ENCODE measurements at places on chromosomes 7 and 10.

DNA sequence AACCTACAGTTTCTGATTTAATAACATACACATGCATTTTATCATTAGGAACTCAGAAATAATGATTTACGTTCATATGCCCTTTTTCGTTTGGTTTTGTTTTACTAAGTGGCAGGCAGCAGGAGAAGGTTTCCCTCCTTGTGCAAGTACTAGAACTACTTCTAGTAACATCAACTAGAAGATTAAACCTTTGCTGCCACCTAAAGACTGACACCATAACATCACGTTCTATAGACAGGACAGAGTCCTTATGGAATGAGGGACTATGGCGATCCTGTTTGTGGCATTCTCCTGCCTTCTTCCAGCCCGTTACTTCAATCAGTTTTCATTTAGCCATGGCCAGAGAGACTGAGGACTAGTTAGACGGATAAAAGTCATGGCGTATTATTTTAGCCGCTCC, 53.2 kb downstream of the GAD2 start:
- no peak for DNase-seq

- DNase-seq = no peak
Observed at GRCh38 chr7:150562919-150563318, 4.3 kb upstream of the GIMAP4 start.

DNA sequence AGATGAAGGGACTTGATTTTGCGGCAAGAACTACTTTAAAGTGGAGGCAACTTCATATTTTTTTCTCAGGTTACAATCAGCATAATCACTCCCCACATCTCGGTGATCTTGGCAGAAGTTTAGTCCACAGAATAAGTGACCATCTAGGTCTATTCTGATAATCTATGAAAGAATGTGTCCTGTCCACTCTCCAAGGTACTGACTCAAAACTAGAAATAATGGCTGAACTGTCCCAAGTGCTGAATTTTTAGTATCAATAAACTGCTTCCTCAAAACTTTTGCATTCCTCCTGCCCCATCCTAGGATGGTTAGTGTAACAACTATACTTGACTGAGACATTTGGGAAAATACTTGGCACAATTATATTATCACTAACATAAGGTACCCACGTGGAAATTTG, 10.9 kb upstream of the CHRM2 start:
- no peak for DNase-seq

- DNase-seq = no peak
Observed at GRCh38 chr10:84018826-84019225, 120.5 kb upstream of the GHITM start.

GRCh38 chr10:83994325-83994724, 145.0 kb upstream of the GHITM start:
- DNase-seq = no peak

- no peak for DNase-seq
Observed at GRCh38 chr10:52741851-52742250, 30.7 kb downstream of the MBL2 start.

DNA sequence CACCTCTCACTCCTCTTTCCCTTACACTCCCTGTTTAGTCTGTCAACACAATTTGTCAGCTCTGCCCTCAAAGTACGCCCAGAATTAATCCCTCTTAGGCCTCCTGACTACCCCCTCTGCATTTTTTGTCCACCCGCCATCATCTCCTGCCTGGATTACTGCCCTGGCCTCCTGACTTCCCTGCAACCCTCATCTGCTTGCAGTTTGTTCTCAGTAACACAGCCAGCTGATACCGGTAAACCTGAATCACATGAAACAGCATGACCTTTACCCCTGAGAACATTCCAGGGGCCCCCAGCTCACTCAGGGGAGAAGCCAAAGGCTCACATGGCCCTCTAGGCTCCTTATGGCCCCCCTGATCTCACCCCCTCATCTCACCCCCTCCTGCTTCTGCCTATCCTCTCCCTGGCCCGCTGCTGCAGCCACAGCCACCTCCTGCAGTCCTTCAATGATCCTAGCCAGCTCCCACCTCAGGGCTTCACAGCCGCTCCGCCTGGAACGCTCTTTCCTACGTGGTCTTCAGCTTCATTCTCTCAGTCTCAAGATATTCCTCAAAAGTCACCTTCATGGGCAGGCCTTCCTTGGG, 8.9 kb downstream of the C10orf53 start:
- no peak for DNase-seq

DNA sequence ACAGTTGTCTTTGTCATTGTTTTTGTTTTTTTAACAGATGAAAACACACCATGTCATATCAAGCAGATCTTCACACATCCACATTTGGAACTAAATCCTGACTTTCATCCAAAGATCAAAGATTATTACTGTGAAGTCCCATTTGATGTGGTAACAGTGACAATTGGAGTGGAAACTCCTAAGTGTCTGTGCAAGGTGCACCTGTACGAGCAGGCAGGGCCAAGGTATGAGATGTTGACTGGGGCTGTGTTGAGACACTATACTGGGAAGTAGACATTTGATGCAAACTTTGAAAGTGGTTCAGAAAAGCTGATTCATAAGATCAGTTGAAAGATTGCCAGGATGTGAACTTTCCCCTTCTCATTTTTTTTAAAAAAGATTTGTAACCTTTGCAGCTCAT, 152.3 kb downstream of the CPED1 start:
- no peak for DNase-seq

- no peak for DNase-seq
Observed at GRCh38 chr10:4307910-4308309, 518.1 kb upstream of the AKR1E2 start.

GRCh38 chr10:2207246-2207922, 470.1 kb upstream of the ADARB2 start:
- DNase-seq = no peak

DNA sequence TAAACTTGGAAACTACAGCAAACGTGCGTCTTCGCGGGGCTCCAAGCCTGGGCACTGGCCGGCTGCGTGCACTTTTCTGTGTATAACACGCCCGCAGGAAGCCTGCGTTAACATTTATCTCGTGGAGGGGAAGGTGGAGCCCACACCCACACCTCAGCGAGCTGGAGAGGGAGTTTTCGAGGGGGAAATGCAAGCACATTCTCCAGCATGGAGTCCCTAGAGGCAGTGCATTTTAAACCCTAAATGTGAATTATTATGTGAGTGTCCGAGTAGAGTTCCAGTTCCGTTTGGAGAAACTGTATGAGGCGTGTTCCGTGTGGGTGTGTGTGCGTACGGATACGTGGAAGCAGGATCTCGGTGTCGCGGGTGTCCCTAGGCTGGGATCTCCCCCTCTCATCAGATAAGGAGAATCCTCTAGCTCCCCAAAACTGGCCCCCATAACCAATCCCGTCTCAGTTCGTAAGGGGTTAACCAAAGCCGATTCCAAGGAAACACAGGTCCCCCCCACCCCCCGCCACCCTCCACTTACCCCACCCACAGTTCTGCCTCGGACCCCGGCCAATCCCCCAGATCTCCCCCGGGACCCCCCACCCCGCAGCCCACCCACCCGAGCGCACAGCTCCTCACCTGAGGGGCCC, 403 bp downstream of the CDK6 start:
- peak; percentile 41 for DNase-seq

- no peak for DNase-seq
Observed at GRCh38 chr10:99965700-99966099, 44.0 kb downstream of the DNMBP start.

GRCh38 chr7:142579946-142580345, 169.3 kb upstream of the PRSS1 start:
- no peak for DNase-seq

- no peak for DNase-seq
Observed at GRCh38 chr7:44603193-44603592, 3.2 kb upstream of the OGDH start.

- DNase-seq = no peak
Observed at GRCh38 chr10:117596706-117597105, 54.2 kb downstream of the EMX2 start.

DNA sequence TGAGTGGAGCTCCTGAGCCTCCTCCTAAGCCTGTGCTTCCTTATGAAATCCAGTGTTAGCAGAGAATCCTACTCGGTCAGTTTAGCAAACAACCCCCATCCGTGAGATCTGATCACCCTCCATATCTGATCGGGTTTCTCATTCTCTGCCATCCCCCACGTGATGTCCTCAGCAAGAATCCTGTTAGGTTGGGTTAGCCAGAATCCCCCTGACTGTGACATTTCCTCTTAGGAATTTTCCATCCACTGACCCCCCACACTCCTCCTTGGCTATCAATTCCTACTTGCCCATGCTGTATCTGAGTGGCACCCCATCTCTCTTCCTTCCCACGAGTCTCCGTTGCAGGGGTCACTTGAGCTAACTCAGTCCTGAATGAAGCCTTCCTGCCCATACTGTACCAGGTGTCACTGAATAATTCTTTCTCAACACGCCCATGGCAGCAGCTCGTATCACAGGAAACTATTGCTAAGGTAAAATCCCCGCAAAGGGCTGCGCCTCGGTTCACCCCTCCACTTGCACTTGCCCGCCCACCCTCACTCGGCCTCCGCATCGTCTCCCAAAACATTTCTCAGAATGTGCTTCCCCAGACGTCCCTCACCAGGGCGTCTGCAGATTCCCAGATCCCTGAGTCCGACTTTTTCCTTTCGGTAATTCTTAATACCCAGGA, 44.1 kb downstream of the MYOF start:
- DNase-seq = no peak

DNA sequence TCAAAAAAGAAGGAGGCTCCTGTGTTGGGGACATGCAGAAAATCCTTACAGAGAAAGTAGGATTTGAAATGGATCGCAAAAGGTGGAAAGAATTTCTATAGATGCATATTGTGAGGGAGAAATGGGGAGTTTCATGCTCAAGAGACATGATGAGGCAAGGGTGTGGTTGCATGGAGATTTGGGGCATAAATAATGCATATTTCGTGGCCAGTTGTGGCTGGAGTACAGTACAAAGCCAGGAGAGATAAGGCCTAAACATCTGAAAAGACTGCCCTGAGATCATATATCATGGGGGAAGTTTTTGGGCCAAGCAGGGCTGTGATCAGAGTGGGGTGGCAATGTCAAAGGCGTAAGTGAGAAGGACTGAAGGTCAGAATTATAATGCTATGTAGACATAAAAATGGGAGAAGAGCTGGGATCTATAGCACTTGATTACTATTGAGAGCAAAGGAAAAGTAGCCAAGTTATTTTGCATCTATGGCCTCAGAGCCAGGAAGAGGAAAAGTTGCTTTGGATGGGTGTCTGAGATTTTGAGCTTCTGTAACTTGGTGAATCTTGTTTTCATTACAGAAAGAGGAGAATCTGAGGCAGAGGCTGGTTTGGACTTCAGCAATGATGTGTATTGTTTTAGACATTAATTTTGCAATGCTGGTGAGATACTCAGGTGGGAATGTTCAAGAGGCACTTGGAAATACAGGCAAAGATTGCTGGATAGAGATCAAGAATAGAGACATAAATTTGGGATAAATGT, 166.6 kb downstream of the INHBA start:
- DNase-seq = no peak

GRCh38 chr10:69217119-69217754, 2.9 kb upstream of the HKDC1 start:
- no peak for DNase-seq

DNA sequence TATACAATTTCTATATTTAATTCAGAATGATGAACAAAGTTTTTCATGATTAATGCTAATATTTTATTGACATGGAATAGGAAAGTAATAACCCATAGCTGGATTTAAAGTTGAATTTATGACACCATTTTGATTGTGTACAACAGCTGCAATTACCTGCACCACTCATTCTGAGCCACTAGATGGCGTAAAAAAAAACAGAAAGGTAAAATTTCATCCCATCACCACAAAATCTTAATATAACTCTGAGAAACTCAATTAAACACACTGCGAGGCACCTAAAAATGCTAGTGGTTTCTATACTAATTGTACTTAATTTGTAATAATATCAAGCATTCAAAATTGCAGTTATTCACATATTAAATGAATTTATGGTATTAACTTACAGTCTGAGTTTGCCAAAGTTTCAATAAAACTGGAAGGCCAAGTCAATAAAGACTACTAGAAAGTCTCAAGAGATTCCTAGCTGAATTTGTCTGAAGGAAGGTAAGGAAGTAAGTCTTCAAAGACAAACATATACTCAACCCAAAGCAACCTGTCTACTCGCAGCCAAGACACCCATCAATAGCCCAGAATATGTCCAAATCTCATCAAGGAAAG, 182.5 kb downstream of the SKAP2 start:
- no peak for DNase-seq

GRCh38 chr10:110817614-110818013, 54.1 kb upstream of the PDCD4 start:
- DNase-seq = no peak

DNA sequence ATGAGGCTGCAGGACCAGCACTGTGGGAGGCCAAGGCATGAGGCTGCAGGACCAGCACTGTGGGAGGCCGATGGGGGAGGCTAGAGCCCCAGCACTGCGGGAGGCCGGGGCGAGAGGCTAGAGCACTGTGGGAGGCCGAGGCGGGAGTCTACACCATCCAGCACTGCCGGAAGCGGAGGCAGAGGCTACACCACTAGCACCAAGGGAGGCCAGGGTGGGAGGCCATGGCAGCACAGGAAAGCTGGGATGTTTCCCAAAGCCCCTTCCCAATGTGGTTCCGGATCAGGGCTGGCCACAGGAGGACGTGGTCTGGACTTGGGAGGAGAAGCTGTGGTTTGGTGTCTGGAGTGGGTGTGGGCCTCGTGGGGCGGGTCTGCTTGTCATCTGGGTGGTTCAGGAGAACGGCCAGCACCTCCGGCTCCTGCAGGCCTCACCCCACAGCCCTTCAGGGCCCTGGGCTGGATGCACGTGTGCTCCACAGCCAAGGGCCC, 43.6 kb downstream of the PDGFA start:
- DNase-seq = no peak

DNA sequence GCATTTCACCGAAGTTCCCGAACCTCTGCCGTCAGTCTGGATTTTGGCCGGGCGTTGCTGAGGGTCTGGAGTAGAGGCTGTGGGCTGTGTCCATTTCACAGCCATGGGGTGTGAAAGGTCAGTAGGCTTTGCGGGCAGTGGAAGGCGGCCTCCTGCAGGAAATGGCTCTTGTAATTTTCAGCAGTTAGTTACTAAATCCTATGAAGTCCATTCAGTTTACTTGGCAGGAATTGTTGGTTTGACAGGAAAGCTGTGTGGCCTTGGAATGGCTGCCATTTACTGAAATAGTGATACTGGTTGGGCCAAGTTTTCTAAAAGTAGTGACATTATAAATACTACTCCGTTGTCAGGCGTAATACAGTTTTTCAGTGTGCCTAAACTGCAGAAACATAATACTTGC, 303.7 kb downstream of the CCDC3 start:
- DNase-seq = no peak

- DNase-seq = no peak
Observed at GRCh38 chr10:89861584-89862301, 160.4 kb downstream of the KIF20B start.

DNA sequence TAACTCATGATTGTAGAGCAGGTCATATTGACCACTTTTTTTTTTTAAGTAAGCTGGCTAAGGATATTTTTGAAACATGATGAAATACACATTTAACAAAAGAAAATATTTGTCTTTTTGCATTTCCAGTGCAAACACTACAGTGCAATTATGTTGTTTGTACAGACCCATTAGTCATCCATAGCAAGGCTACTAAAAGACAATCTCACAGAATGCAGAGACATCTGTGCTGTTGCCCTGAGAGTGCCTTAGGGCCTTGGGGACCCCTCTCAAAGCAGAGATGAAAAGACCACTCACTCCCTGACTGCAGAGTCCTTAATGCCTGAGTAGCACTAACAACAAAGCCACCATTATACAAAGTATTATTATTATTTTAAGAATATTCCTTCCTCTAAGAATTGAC, 104.5 kb downstream of the NRCAM start:
- DNase-seq = no peak
